ENCODE measurements at places on chromosomes 11 and 22.
A peak's percentile ranks its signal among the peaks of the same experiment; 100 is the strongest.

DNA sequence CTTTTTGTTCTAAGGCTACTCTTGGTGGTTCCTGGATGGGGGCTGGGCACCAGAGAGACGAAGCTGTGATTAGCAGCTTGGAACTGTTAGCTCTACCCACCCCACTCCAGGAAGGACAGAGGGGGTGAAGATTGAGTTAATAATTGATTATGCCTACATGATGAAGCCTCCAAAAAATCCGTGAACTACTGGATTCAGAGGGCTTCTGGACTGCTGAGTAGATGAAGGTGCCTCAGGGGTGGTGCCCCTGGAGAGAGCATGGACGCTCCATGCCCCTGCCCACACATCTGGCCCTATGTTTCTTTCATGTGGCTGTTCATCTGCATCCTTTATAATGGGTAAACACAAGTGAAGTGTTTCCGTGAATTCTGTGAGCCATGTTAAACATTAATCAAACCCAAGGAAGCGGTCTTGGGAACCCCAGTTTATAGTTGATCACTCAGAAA lies 47.3 kb upstream of the CYP2D6 start:
- DNase-seq, result no peak

DNA sequence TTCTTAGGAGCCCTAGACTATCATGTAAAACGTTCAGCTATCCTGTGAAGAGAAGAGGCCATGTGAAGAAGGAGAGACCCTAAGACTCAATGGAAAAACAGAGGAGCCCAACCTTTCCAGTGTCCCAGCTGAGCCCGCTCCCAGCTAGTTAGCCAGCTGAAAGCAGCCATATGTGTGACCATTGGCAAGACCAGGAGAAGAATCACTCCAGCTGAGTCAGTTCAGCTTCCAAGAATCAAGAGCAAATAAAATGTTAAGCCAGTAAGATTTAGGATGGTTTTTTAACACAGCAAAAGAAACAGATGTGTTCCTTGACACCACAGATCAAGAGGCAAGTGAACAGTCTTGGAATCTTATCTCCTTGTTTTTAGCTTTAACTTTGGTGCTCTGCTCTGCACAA lies 108.0 kb downstream of the CCDC81 start:
- no peak for DNase-seq

- no peak for DNase-seq
These were observed 170.2 kb downstream of the BUD13 start for GRCh38 chr11:116602637-116602942.

GRCh38 chr22:29394931-29395581 lies 6.7 kb upstream of the AP1B1 start:
- DNase-seq, result peak; percentile 96

- DNase-seq, result no peak
These were observed 1.5 kb upstream of the LARGE1 start for GRCh38 chr22:33921525-33922348.

DNA sequence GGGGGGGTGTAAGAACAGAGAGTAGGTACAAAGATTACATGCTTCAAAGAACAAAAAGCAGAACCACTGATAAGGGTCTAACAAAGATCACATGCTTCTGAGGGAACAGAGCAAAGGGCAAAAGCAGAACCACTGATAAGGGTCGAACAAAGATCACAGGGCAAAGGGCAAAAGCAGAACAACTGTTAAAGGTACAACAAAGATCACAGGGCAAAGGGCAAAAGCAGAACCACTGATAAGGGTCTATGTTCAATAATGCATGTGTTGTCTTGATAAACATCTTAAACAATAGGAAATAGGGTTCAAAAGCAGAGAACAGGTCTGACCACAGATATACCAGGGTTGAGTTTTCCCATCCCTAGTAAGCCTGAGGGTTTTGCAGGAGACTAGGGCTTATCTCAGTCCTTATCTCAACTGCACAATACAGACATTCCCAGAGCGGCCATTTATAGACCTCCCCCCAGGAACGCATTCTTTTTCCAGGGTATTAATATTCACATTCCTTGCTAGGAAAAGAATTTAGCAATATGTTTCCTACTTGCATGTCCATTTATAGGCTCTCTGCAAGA lies 81.9 kb upstream of the PGR start:
- DNase-seq, result no peak
